ENCODE measurements at places on chromosomes 2 and 18.

DNA sequence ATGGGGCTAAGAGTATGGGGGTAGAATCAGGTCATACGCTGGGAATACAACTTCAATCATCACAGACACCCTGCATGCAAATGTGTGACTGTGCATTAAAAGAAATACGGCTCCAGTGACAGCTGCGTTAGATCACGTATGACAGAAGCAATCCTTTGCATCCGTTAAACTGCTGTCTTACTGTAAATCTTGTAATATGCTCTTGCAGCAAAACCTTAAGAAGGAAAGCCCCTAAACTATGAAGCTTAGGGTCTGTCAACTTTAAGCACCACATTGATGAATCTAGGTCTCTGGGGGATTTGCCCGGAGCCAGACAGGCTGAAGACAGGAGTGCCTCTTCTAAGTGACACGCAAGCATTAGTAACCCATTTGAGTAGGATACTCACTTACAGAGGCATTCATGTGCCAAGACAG lies 84.7 kb upstream of the EML6 start:
- DNase-seq, result no peak

GRCh38 chr2:54722641-54723040 lies 821 bp upstream of the EML6 start:
- peak; percentile 65 for DNase-seq

GRCh38 chr2:71611247-71611646 lies 157.9 kb downstream of the DYSF start:
- no peak for DNase-seq

- DNase-seq, result peak; percentile 97
Measured at GRCh38 chr2:215680605-215681598, 245.0 kb upstream of the FN1 start.

GRCh38 chr2:191479680-191480023 lies 198.3 kb upstream of the NABP1 start:
- DNase-seq, result no peak

DNA sequence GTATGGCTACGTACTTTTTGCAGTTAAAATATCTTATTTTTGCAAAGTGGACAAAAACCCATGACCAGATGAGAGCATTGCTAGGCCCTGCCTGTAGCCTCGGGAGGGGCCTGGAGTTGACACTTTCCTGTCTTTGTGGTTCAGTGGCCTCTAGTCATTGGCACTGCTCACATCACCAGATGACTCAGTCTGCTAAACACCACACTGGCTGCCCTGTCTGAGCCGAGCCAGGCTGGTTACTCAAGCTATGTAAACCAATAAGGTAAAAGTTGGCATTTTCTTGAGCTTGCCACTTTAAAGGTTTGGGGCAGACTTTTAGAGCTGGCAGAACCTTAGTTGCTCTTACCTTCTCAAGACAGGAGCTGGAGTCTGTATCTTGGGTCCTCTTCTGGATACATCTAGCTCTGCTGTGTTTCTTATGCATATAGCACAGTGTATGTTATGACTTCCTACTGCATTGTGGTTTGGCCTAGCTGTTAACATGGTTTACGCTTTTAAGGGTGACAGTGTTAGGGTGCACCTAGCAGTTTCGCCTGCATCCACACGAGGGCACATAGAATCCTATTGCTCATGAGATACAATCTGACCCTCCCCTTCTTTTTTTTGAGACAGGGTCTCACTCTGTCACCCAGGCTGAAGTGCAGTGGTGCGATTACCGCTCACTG lies 76.4 kb downstream of the AP1S3 start:
- peak; percentile 87 for DNase-seq

DNA sequence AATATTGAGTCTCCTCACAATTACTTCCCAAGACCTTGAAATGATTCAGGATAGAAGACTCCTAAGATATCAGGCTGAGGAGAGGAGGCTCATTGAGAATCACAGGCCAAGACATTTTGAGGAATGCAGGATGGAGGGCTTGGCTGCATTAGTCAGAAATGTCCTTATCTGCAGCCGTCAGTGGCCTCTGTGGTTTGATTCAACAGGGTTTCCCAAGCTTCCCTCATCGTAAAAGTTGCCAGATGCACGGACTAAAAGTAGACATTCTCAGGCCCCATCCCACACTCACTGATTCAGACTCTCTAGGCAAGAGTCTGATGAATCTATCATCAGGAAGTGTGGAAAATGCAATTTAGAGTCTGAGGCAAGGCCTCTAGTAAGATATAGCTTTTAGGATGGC lies 34.0 kb upstream of the TMEM178A start:
- peak; percentile 41 for DNase-seq

DNA sequence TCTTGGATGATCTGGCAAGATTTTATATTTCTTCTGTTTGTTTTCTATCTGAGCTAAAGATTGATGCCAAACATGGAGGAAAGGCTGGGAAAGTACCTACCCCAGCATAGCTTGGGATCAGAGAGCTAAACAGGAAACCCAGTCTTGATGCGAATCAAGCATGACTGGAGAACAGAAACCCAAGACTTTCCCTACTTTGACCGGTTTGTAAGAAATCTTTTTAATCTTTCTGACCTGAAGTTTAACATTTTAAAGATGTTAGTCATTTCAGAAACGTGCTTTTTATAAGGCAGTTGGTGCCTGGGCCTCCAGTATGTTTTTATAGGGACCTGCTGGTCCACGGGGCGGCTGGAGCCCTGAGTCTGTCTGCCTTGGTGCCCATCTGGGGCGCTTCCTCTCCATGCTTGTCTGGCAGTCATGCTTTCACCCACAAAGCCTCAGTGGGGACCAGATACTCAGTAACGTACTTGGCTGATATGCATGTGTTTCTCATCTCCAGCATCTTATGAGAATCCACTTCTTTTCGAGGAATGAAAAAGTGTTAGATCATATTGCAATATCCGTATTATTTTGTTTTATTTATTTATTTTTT lies 266.5 kb downstream of the PTGR3 start:
- no peak for DNase-seq

DNA sequence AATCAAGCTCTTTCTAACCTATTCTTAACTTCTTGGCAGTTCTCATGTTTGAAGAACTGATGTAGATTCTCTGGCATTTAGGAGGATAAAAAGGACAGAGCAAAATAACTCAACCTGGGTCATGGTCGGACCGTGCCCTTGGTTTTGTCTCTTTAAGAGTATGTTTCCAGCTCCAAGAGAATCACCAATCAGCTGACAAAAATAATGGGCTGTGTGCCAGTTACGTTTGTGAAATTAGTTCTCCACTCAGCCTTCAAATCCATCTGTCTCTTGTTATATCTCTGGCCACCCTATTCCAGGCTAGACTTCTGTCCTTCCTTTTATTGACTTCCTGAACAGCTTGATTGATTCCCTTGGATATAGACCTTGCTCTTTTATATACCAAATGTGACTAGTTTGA lies 225.7 kb downstream of the EPHA4 start:
- no peak for DNase-seq

- no peak for DNase-seq
Measured at GRCh38 chr2:105845976-105846375, 101.3 kb downstream of the NCK2 start.

DNA sequence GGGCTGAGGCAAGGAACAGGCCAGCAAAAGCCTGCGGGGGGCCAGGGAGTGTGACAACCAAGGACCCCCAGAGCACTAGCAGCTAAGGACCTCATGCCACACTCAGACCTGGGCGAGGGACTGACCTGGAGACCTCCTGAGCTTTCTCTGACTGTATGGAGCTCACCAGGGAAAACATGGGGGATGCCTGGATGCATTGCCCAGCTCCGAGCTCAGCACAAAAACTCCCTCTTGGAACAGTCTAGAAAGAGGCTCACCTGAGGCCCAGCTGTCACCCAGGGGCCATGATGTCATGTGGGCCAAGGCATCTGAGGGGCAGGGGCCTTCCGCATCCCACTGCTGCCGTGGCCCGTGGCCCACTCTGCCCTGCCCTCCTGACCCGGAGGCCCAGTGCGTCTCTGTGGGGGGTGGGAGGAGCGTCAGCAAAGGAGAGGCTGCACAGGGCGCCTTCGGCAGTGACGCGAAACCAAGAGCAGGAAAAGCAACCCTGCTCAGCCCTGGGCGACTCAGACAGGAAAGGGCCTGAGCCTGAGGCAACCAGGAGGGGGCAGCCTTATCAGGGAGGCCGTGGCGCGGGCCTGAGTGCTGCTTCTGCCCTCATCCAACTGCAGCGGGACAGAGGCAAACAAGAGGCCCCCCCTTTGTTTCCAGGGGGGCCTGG lies 57.3 kb upstream of the ALPP start:
- DNase-seq, result no peak

GRCh38 chr2:53127061-53127650 lies 640.4 kb upstream of the CHAC2 start:
- DNase-seq, result no peak

DNA sequence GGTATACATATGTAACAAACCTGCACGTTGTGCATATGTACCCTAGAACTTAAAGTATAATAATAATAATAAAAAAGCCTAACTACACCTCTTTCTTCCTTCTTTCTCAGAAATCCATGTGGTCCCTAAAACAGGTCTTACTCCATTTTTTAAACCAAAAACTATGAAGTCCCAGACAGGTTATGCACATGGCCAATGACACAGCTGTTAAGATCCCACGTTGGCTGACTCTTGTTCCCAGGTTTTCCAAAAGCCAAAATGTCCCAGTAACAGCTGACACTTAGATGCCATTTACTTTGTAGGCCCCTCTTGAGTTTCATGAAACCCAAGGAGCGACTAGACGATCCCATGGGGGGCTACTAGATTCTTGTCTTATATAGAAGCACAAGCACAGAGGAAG lies 97.0 kb downstream of the KCNF1 start:
- DNase-seq, result no peak

GRCh38 chr2:172050479-172051125 lies 34.7 kb upstream of the DLX1 start:
- DNase-seq, result no peak

DNA sequence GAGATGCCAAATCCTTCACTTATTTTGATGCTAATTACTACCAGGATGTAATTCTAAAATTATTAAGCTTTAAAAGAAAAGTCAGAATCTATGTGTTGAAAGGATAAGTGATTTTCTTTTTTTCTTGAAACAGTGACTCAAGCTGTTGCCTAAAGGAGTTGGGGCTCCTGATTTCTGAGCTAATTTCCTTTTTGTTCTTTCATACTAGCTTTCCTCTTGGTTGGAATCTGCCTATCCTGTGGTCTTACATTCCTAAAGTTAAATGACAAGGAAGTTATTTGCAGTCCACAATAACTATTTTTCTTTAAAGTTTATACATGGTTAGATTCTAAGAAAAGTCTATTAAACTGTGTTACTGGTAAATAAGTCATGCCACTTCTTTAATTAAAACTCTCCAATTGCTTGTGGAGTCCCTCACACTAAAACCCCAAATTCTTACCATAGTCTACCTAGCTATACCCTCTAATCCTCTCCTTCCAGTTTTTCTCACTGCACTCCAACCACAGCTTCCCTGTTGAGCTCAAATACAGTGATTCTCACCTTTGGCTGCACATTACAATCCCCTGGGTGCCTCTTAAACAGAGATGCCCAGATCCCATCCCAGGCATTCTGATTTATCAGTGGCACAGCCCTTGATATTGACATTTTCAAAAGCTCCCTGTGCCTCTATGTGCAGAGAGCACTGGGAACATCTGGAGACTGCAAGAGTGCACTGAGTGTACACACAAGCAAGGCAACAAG lies 63.3 kb upstream of the EFEMP1 start:
- no peak for DNase-seq

DNA sequence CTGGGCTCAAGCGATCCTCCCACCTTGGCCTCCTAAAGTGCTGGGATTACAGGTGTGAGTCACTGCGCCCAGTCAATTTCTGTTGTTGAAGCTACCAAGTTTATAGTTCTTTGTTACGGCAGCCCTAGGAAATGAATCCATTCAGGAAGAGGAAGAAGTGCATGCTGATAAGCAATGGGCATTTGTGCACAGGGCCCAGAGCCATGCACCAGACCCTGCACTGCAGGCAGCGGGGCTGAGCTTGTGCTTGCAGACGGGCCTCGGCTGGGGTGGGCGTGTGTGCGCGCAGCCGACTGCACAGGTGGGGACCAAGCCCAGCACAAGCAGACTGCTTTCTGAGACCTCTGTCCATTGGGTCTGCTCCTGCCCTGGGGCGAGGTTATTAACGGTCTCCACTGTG lies 144.6 kb downstream of the CABLES1 start:
- no peak for DNase-seq

- no peak for DNase-seq
Measured at GRCh38 chr18:51361130-51361860, 163.8 kb upstream of the MEX3C start.

DNA sequence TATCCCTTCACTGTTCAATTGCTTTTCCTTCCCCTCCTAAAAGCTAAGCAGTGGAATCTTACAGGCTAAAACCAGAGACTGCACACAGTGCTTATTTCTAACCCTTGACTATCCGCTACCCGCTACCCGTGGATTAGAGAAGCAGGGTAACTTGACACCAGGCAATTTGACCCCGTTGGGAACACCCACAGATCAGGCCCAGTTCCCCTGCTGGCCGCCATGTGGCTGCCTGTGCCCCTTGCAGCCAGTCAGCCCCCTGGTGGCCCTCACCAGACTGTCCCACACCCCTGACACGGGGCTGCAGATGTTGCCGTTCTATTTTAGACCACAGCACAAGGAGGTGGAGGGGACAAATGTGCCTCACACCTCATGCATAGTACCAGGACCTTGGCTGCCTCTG lies 74.8 kb downstream of the TXNL1 start:
- no peak for DNase-seq

GRCh38 chr18:32328974-32329373 lies 139.1 kb downstream of the MEP1B start:
- no peak for DNase-seq

DNA sequence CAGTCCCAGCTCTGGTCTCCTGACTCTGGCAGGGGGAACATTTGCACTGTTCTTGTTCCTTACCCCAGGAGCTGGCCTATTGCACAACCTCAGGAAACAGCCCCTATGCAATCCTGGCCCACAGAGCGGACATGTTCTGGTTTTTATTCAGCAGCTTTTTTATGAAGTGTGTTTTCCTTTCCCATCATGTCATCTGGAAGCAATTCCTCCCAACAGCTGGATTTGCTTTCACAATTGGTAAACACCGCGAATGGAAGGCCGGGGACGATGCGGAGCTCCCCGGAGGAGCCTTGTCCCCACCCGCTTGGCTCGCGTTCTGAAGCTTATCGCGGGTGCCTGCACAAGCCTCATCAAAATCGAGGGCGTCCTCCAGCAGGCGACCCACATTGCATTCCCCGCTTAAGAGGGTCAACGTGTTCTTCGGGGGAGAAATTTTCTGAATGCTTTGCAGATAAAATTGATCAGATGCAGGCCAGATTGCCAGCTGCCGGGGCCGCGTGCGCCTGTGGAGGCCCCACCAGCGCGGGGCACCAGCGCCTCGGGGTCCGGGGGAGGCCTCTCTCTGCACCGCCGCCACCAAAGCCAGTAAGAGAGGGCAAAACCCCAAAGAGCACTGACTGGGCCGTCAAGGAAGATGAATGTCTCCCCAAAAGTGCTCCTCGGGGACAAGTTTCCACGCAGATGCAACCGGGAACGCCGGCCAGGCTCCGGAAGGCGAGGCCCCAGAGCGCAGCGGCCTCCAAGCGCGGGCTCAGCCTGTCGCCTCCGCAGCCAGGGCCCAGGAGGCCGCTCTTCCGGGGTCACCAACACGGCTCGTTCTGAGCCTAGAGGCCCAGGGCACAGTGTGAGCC lies 60.3 kb upstream of the SP3 start:
- no peak for DNase-seq
